ENCODE measurements at places on chromosomes 16 and 17. TPM values are rescaled to one million over a fixed set of nuclear protein-coding genes. Genes with fewer than 3 reads are reported as not detected.

Gene NOS2
- total RNA-seq, result 0.18 TPM

GRCh38 chr17:80872501-80873306 lies 118.9 kb upstream of the CHMP6 start:
- DNase-seq, result no peak

DNA sequence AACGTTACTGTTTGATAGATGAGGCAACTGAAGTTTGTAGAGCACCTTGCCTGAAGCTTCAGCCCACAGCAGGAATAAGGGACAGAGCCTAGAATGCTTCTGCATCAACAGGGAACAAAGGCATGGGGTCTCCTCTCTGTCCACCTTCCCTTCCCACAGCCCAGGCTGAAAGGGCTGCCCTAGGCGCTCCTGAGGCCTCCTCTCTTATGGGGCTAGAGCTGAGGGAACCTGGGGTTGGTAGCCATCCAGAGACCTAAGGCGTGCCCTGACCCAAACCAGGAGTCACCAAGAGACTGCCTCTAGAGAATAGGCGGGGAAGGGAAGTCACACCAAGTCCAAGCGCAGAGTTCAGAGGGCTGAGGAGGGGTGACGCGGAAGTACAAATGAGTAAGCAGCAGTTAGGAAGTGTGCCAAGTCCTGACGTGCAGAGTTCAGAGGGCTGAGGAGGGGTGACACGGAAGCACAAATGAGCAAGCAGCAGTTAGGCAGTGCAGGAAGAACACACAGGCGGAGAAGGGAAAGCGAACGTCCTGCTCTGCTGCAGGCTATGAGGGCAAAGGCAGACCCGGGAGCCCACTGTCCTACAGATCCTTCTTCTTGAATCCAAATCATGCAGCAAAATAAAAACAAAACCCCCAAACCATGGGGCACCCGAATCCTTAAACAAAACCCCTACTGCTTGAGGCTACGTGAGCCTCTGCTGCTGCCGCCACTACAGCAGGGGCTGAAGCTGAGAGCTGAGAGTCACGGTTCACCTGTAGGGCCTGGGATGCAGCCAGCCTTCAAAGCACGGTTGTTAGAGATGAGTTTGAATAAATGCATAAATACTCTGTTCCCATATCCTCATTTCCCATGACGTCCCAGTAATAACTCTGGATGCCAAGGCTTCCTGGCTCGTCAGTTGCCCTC lies 2.7 kb upstream of the SPG7 start:
- DNase-seq, result no peak

- DNase-seq, result no peak
Observed at GRCh38 chr17:7580604-7581575, 1.5 kb downstream of the CD68 start.

All from SK-MEL-5 (cell line).